Head of caudate nucleus (tissue), 42 donors: ENCODE measurements at places on chromosomes 11 and 22.

DNA sequence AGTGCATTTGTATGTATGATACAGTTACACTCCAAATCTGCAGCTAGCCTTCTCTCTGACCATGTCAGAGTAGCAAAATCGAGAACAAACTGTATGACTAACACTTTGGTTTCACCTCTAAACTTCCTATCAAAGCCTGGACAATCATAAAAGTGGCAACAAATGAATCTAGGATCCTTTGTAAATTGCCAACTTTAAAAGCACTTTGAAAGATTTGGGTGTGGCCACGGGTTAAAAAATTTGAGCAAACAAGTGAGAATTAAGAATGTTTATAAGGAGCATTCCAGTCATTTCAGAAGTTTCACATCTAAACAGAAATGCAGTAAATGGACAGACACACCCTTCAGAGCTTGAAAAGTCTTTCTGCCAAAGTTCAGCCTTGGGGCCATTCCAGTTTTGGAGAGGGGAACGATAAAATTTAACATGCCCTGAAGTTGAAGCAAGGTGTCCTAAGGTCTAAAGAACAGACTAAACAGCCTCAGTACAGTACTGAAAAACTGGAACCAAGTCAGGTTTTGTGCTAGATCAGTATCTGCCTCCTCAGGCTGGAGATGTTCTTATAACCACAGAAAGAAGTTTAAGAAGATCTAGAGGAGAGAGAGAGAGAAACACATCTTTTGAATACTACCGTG is 181.9 kb upstream of the BDNF start:
- no peak for DNase-seq

GRCh38 chr11:13054278-13054677 is 45.2 kb downstream of the RASSF10 start:
- DNase-seq, result no peak

DNA sequence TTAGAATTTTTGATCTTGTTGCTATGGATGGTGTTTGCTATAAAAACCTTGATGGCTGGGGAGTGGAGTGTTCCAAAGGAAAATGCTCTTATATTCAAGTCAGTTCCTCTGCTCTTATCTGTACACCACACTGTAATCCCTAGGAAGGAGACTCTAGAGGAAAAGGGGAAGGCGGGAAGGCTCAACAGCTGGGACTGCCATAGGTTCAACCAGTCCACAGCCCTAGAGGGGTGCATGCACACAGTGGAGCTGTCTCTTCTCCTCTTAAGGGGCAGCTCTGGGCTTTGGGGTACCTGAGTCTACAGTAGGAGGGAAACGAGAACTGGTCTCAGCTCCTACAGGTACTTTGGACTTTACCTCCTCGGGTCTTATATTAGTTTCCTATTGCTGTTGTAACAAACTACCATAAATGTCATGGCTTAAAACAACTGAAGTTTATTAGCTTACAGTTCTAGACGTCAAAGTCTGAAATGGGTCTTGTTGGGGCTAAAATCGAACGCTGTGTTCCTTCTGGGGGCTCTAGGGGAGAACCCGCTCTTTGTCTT is 77.2 kb upstream of the ZBED5 start:
- no peak for DNase-seq

- DNase-seq, result no peak
These were observed 132.8 kb upstream of the NCAM1 start for GRCh38 chr11:112828421-112828820.

- DNase-seq, result no peak
These were observed 3.8 kb upstream of the WNT7B start for GRCh38 chr22:45980761-45981160.

GRCh38 chr11:31804312-31805036 is 6.6 kb downstream of the PAX6 start:
- DNase-seq, result no peak

GRCh38 chr11:29486301-29486700 is 530.5 kb downstream of the KCNA4 start:
- no peak for DNase-seq

DNA sequence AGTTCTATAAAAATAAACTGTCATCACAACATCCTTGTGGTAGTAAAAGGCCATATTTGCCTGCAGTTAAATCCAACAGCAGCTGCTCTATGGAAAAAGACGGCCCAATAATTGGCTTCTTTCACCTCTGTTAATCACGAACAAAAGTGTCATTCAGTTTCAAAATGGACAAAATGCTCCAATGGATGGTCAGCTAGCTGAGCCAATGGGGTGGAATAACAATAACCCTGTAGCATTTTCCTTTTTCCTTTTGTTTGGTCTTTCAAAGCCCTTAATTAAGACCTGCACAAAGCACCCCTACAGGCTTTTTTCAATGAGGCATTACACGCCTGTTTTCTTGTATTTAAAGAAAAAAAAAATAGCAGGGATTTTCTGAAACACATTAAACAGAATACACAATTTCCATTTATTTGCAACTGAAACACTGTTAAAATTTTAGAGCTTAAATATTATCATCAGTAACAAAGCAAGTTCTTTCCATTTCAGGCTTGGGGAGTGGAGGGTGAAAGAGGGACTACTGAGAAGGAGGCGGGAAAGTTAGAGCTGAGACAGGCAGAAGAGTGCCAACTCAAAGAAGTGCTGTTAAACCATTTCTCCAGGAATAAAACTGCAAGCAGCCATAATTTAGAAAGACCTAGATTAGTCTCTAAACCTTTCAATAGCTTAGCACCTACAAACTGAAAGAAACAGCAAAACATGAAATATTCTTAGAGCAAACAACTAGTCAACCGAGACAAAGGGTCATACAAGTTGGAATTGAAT is 28.7 kb downstream of the LGR4 start:
- no peak for DNase-seq

GRCh38 chr11:12182302-12182675 is 71.9 kb downstream of the MICAL2 start:
- DNase-seq, result no peak

DNA sequence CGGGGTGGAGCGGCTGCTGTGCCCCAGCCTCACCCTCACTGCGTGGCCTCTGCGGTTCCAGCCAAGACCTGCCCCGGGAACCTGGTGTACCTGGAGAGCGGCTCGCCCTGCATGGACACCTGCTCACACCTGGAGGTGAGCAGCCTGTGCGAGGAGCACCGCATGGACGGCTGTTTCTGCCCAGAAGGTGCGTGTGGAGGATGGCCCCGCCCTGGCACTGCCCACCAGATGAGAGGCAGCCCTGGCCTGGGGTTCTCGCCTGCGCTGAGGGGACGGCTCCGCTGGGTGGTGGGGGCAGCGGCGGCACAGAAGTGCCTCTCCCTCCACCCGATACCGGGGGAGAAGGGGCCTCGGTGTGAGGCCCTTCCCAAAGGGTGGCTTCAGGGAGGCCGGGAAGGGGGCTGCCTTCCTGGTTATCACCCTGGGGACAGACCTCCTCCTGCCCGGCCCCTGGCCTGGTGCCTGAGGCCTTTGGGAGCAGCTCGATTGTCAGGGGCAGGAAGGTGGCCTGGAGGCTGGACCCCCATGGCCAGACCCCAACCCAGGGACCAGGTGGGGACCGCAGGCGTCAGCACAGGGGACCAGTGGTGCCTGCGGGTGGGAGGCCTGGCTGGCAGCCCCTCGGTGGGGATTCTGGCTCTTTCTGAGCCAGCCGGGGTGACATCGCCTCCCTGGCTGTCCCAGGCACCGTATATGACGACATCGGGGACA is 7.1 kb downstream of the MUC2 start:
- no peak for DNase-seq

DNA sequence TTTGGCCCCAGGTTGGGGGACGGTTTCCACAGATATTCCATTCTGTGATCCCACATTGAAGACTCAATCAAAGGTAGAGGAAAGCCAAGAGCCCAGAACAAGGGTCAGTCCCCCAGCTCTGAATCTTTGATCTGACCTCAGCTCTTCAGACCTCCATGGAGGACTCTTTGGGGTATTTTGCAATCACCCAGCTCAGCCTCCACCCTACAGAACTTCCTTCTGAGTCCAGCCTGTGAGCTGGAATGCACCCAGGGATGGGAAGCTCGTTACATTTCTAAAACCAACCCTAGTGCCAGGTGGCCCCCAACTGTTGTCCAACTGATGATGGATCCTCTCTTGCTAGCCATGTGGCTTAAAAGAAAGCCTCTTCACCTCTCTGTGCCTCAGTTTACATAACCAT is 335.3 kb downstream of the MN1 start:
- no peak for DNase-seq

DNA sequence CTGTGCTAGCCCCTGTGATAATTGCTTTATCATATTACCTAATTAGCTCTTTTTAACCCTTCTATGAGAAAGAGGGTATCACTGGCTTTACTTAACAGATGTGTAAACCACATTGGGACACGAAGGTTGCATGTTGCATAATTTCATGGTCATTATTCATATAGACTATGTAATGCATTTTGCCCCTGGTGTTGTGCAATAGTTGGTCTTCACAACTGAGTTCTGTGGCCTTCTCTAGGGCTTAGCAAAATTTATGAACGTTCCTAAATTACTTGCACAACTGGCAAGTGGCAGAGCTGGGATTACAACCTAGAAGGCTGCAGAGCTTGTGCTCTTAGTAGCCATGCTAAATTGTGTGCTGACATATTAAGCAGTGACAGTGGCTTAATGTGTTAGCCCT is 34.6 kb upstream of the PDGFD start:
- DNase-seq, result no peak

GRCh38 chr11:71454470-71455113 is 1.6 kb downstream of the NADSYN1 start:
- DNase-seq, result no peak

GRCh38 chr22:19596680-19597398 is 72.6 kb upstream of the CLDN5 start:
- no peak for DNase-seq

DNA sequence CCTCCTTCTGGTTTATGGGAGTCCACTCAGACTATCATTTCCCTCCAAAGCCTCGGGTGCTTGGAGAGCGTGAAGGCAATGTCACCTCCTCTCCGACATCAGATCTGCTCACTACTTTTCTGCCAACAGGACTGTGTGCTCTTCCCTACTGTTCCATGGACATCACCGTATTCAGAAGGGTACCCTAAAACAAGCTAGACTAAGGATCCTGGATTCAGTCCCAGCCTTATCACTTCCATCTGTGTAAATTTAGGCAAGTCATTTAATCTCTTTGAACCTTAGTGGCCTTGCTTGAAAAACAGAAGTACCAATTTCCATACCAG is 78.2 kb downstream of the KCNC1 start:
- no peak for DNase-seq

DNA sequence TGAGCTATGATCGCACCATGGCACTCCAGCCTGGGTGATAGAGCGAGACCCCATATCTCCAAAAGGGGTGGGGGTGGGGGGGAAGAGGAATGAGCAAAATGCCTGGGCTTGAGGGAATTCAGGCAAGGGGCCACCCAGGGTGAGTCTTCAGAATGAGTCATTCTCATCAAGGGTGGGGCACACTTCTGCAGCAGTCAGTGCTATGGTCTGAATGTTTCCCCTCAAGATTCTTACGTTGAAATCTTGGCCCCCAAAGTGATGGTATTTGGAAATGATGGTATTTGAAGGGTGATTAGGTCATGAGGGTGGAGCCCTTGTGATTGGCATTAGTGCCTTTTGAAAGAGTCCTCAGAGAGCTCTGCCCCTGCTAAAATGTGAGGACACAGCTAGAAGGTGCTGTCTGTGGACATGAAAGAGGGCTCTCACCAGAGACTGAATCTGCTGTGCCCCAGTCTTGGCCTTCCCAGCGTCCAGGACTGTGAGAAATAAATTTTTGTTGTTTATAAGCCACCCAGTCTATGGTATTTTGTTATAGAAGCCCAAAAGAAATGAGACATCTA is 86.4 kb upstream of the THY1 start:
- DNase-seq, result no peak

GRCh38 chr22:48138855-48139254 is 1376.4 kb downstream of the TBC1D22A start:
- DNase-seq, result no peak

DNA sequence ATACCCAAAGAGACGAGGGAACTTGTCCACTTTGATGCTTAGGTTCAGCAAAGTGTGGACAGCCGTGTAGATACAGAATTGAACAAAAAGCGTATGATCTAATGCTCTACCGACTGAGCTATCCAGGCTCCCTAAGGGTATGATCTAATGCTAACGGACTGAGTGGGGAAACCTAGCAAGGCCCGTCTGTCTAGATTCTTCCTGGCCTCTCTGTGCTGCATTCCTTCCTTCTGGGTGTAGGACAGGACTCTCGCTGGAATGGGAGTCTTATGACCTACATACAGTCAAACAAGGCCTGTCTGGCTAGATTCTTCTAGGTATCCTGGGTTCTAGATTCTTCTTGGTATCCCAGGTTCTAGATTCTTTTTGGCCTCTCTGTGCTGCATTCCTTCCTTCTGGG is 8.4 kb upstream of the SLC15A3 start:
- DNase-seq, result no peak
